Occipital lobe (tissue), 3 donors: ENCODE measurements at places on chromosomes 12 and 14. TPM values are rescaled to one million over a fixed set of nuclear protein-coding genes. Genes with fewer than 3 reads are reported as not detected.

DNA sequence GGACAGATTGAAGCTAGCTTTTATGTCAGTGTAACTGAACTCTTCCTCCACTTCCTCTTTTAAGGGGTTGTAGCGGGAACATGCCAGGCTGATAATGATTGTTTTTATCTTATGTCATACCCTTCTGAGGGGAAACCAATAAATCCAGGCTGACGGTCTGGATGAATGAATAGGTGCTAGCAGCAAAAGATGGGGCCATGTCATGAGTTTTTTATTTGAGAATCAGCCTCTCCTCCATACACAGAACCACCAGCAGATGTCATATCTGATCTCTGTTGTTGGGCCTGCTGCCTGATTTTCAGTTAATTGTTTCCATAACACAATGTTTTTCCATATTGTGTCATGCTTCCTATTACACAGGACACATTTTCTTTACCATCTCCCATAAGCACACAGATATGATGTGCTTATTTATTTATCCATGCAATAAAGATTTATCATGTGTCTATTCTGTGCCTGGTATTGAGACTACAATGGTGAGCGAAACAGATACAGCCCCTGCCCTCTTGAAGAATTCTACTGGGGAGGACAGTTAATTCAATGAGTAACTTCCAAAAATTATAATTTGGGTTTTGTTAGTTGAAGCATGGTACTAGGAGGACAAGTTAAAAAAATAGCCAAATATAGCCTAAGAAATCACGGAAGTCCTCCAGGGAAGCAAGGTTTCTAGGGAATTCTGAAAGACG lies 33.6 kb upstream of the CRY1 start:
- no peak for DNase-seq

DNA sequence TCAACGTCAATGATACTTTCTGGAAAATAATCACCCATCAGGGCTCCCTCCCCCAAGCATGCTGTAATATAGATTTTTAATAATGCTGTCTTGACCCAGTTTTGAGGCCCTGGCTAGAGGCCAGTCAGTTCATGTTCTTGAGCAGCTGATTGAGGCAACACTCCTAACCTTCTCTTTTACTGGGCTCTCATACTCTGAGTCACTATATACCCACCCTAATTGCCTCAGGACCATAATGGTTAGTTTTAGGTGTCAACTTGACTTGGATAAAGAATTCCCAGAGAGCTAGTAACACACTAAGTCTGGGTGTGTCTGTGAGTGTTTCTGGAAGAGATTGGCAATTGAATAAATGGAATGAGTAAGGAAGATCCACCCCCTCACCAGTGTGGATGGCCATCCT lies 527.0 kb upstream of the ATP2B1 start:
- DNase-seq = no peak

DNA sequence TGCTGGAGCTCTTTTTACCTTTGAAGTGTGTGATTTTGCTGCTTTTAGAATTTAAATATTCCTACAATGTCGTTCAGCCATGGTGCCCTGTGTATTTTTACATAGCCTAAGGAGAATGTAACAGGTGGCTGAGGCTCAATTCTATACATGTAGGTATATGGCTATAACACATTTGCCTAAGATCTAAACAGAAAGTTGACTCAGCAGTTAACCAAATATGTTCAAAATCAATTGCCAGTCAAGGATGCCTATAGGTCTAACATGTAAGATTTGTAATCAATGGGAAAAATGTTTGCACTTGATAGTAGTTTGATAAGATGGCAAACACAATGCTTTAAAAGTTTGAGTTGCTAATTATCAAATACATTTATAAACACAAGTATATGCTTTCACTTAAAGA lies 8.2 kb downstream of the PAWR start:
- no peak for DNase-seq

Gene TMEM229B
- total RNA-seq = 23.9 TPM

- no peak for DNase-seq
Observed at GRCh38 chr14:78519863-78520262, 349.7 kb downstream of the NRXN3 start.

GRCh38 chr12:68377881-68378280 lies 45.7 kb upstream of the MDM1 start:
- no peak for DNase-seq

DNA sequence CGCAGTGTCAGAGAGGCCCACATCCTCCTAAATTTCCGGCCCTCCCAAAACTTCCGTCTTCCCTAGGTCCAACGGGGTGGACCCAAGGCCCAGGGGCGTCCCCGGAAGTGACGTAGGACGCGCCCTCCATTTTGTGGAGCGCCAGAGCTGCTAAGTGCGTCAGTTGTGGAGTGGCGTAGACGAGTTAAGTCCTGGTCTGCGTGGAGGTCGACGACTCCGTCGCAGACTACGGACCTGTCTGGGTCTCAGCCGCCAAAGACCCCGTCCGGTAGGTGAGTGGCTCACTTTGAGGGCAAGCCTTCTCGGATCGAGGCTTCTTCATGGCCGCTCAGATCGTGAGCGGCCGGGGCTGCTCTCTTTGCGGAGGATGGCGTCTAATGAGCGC lies at the start of gene SRSF5:
SRSF5 (plus strand) TSS at position 159 of the 385 bp plus-strand sequence. CDS start 1,015 bp downstream, outside the sequence.
- peak; percentile 91 for DNase-seq

- DNase-seq = no peak
Observed at GRCh38 chr14:28656704-28657255, 109.8 kb upstream of the FOXG1 start.

GRCh38 chr14:27427796-27428195 lies 830.0 kb upstream of the NOVA1 start:
- DNase-seq = no peak

DNA sequence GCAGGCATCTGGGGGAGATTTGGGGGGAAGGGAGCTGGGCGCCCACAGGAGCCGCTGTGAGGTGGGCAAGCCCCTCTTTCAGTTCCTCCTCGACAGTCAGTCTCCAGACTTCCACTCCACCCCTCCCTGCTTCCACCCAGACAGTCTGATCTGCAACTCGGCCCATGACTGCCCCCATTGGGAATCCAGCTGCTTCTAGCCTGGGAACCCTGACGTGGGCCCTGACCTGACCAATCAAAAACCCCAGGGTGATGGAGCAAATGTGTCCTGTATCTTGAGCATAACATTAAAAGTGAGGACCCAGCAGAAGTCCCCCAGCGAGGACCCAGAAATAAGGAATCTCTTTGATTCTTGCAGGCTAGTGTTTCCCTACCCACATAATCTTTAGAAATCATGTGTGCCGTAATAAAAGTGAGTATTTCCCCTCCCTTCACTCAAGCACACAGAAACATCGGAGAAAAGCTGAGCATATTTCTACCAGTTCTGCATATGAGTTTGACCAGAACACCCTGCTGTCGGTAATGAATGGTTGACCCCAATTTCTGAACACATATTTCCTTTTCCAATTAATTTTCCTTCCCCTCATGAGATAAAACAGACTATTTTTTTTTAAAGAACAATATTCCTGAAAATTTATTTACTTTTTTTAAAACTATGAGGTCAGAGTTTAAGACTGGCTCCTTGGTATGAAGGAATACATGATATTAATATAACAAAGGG lies 6.4 kb downstream of the SSH1 start:
- DNase-seq = no peak

Gene GPX2
- total RNA-seq = not detected

GRCh38 chr12:127767656-127768055 lies 499.3 kb upstream of the TMEM132C start:
- DNase-seq = no peak

Gene TRHDE
- total RNA-seq = 57.1 TPM

DNA sequence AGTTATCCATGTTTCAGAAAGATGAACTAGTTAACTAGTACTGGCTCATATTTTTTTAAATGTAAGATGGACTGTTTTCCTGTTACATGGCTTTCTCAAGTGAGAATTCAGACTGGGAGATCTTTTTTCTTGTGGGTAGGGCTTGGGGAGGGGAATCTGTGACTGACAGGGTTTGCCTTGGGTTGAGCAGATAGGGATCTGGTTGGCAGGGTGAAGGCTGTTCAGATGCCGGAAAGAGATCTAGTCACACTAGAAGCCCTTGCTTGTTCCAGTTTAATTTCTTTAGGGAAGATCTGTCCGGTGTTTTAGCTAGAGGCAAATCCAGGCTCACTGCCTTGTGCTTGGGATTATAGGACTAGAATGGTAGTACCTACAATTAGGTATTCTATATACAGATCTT lies 63.2 kb downstream of the FBXO33 start:
- no peak for DNase-seq

Gene LRRIQ1
- total RNA-seq = 7.0 TPM

- no peak for DNase-seq
Observed at GRCh38 chr12:107207931-107208525, 114.7 kb upstream of the CRY1 start.

- DNase-seq = no peak
Observed at GRCh38 chr14:99067141-99067920, 204.7 kb downstream of the BCL11B start.

DNA sequence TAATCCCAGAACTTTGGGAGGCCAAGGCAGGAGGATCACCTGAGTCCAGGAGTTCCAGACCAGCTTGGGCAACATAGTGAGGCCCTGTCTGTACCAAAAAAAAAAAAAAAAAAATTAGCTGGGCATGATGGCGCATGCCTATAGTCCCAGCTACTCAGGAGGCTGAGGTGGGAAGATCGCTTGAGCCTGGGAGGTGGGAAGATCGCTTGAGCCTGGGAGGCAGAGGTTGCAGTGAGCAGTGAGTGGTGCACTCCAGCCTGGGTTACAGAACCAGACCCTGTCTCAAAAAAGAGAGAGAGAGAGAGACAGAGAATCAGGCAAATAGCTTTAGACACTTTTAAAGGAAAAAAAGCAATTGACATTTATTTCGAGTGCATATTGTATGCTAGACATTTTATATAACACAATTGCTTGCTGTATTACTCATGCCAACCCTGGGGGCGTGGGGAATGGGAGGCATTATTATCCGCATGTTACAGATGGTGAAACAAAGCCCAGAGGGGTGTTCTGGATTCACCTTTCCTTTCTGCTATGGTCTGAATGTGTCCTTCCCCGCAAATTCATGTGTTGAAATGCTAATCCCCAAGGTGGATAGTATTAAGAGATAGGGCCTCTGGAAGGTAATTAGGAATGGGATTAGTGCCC lies 9.7 kb downstream of the POU6F1 start:
- no peak for DNase-seq

DNA sequence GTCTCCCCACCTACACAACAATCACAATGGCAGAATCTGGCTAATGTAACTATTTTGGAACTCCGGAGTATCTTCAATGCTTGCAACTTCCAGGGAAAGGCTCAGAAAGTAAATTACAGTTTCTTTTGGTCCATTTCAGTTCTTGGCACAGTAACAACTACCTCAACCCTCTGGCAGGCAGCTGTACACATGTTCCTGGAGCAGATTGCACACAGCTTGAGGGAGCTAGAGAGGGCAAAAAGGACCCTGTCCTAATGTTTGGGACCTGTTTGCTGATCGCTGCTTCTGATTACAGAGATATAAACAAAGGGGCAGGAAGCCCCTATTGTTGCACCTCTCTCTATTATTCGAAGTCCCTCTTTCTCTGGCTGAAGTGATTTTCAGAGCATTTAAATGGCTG lies 35.2 kb upstream of the SLC38A1 start:
- no peak for DNase-seq

GRCh38 chr12:84763107-84763506 lies 149.5 kb downstream of the SLC6A15 start:
- DNase-seq = no peak

Gene KRT85
- total RNA-seq = not detected

Gene TC2N
- total RNA-seq = 22.8 TPM

DNA sequence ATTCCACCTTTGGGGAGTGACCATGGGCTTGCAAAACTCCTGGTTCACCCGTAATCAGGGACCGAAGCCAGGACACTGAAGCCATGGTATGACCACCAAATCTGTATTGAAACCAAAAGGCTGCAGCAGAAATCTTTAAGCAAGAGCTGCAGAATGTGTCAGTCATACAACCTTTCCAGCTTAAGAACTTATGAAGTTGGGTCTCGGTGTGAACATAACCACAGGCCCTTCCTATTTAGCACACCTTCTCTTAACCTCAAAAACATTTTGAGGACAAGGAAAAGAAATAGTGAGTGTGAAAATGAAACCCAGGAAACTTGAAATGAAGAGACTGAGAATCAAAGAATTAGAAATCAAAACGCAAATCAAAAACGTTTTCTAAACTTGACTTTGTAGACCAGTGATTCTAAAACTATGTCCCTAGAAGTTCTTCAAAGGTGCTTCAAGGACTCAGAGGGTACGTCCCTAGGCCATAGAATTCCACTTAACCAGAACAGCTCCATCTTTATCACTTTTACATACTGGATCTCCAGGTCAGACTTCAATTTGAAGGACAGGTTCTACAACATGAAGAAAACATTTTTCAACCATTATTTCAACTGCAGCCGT lies 231.6 kb upstream of the GRIP1 start:
- DNase-seq = no peak

GRCh38 chr12:81644503-81644902 lies 114.6 kb downstream of the PPFIA2 start:
- DNase-seq = no peak

DNA sequence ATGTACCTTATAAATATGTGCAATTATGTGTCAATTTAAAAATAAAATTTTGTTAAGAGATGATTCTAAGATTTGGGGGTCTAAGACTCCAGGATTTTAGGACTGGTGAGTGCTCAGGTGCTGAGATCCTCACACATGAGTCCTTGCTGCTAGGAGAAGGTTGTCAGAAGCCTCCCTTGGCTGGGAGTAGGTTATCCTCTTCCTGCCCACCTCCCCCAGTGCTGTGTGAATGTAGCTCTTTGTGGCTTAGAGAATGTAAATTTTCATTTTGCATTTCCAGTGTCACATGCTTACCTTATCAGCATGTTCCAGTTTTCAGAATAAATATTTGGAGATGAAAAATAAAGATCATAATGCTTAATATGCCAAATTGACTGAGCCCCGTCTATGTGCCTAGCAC lies 114.2 kb upstream of the MDM1 start:
- no peak for DNase-seq

Gene SOS2
- total RNA-seq = 83.6 TPM

DNA sequence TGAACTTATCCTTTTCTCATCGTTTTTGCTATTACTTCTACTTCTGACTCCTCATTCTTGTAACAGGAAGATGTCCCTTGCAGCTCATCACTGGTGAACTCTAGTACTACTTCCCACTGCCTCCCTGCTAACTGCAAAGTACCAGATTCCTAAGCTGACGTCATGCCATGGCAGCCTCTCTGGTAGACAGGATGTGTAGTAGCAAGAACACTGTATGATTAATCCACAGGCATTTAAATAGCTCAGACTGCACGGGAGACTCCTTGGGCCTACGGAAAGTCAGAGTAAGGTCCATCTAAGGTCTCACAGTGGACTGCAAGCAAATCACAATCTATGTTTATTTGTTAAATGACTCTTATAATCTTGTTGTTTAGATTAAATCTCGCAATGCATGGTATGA lies 43.5 kb downstream of the DNAI7 start:
- DNase-seq = peak; percentile 21

DNA sequence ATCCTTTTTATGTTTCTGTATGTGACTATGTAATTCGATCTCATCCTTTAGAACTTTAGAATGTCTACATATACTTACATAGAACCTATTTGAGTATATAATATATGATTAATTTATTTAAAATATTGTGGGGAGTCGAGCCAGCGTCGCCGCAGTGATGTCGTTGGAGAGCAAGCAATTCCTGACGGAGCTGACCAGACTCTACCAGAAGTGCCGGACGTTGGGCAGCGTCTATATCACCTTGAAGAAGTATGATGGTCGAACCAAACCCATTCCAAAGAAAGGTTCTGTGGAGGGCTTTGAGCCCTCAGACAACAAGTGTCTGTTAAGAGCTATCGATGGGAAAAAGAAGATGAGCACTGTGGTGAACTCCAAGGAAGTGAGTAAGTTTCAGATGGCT lies 6.4 kb upstream of the CD27 start:
- no peak for DNase-seq

Gene ANKS1B
- total RNA-seq = 452 TPM
